Activated CD4-positive, alpha-beta T cell treated with anti-CD3 and anti-CD28 coated beads for 1 hour (primary cell): ENCODE measurements at places on chromosomes 4 and X.
A peak's percentile ranks its signal among the peaks of the same experiment; 100 is the strongest.

- no peak for DNase-seq
Measured at GRCh38 chrX:44996277-44996676, 123.3 kb downstream of the KDM6A start.

GRCh38 chr4:140980426-140981200 lies 152.7 kb downstream of the RNF150 start:
- DNase-seq: no peak

- DNase-seq: peak; percentile 19
Measured at GRCh38 chrX:9873952-9874351, 87.7 kb downstream of the SHROOM2 start.

GRCh38 chr4:78313754-78314120 lies 237.8 kb upstream of the ANXA3 start:
- DNase-seq: no peak

- DNase-seq: no peak
Measured at GRCh38 chr4:121380776-121381462, at the start of gene QRFPR. Gene QRFPR, minus strand, starts transcription at chr4:121381018. Its CDS starts 371 bp downstream, at chr4:121380647.

DNA sequence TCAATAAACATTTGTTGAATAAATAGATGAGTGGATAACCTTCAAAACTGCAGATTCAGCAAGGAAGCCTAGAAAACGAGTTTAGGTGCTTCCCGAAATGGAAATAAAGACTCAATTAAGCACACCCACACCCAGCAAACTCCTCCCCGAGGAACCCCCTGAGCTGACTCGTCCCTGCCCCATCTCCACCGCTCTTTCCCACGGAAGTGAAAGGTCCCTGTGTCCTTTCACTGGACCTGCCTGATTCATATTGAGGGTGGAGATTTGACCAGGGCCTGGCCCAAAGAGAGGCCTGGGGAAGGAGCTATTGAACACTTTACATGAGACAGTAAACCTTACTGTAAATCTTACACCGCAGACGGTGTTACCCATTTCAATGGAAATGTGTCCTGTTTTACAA lies 129.1 kb downstream of the CPZ start:
- DNase-seq: no peak

DNA sequence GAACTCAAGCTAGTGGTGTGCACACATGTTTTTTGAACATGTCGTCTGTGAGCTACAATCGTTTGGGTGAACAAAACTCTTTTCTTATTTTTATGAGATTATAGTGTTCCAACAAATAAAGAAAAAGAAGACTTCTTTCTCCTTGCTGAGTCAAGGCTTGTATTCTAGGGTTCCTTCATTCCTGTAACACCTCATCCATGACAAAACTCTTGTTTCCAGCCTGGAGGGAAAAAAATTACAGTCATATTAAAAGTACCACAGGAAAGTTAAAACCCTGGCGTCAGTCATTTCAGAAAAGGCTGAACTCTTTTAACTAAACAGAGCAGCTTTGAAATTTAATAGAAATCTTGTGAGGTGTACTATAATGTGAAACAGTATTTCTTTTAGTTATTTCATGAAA lies 79.2 kb upstream of the BOD1L1 start:
- DNase-seq: no peak

- DNase-seq: no peak
Measured at GRCh38 chrX:11632732-11633131, 33.0 kb downstream of the ARHGAP6 start.

GRCh38 chr4:147328189-147328588 lies 152.7 kb upstream of the EDNRA start:
- no peak for DNase-seq

- DNase-seq: no peak
Measured at GRCh38 chrX:46770817-46771163, 11.9 kb upstream of the SLC9A7 start.

DNA sequence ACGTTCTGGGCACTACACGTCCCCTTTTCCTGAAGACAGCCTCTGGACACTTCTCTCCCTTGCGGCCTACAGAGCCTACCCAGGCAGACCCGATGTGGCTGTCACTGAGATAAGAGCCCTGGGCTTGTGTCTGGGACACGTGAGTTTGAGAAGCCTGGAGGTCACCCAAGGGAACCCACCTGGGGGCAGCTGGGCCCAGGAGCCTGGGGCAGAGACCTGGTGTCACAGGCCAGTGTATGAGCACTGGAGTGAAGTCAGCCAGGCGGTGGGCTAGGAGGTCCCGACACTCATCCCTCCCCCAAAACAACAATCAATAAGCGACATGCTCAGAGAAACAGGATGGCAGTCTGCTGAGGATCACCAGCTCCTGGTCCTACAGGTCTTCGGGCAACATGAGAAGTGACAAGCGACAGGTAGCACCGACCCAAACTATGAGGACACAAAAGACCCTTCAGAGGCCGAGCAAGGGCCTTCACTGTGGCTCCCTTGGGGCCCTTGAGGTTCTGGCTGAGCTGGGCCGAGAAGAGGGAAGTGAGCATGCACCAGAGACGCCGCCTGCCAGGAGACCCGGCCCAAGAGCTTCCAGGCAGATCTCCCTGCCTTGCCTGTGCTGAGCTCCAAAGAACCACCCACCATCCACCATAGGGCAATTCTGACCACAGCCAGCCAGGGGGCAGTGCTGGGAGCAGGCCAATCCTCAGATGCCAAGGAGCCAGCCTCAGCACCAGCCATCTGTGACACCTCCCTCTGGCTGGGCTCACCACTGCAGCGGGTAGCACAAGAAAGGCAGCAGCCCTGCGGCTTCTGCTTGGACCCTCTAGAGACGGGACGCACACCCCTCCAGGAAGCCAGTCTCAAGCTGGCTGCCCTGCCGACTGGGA lies 11.0 kb upstream of the DUSP9 start:
- DNase-seq: no peak

- no peak for DNase-seq
Measured at GRCh38 chr4:26829018-26829417, 31.6 kb upstream of the STIM2 start.

- DNase-seq: no peak
Measured at GRCh38 chr4:7557456-7557855, 122.7 kb upstream of the PSAPL1 start.

DNA sequence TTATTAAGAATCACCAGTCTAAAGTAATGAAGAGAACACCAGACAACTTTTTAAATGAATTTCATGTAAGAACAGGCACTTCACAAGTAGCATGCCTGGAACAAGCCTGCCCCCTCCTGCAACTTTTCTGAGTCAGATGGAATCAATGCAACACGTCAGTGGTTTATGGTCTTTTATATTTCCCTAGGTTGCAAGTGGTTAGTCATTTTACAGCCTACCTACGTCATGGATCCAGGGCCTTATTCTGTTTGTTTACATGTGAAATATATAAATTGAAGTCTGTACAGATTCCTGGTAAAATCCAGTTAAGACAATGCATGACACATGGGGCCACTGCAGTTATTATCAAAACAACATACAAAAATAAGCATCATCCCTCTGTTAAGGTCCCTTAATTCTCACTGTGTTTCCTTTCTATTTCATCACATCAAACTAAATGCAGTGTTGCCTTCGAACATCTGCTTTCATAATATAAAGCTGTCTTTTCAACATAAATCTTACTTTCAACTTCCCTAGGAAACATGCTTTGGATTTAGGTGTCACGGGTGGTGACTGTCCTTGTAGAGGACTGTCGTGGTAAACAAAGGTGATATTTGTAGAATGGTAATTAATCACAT lies 309.3 kb downstream of the FRMPD4 start:
- DNase-seq: no peak
